Left lobe of liver (tissue), 2 donors: ENCODE measurements at places on chromosomes 1 and 21. TPM values are rescaled to one million over a fixed set of nuclear protein-coding genes. Genes with fewer than 3 reads are reported as not detected.

PLK3 gene
- total RNA-seq, result 2.3 TPM

GBP5 gene
- 0.68 TPM for total RNA-seq

AMY2B gene
- 18.0 TPM for total RNA-seq

AXDND1 gene
- not detected for total RNA-seq

FCRL5 gene
- 0.05 TPM for total RNA-seq

S100A8 gene
- 23.7 TPM for total RNA-seq

OR6N1 gene
- not detected for total RNA-seq
